ENCODE measurements at places on chromosomes 11 and 22.

- no peak for DNase-seq
Measured at GRCh38 chr11:100863080-100863581, 176.0 kb downstream of the ARHGAP42 start.

GRCh38 chr11:74520316-74520715 is 26.8 kb upstream of the LIPT2 start:
- DNase-seq = no peak

GRCh38 chr11:63874511-63874910 is 35.6 kb downstream of the MARK2 start:
- DNase-seq = no peak

GRCh38 chr11:69116671-69117070 is 39.1 kb upstream of the SMIM38 start:
- no peak for DNase-seq

- no peak for DNase-seq
Measured at GRCh38 chr11:70242885-70243284, 27.6 kb upstream of the PPFIA1 start.

GRCh38 chr11:96049426-96049825 is 125.5 kb upstream of the MTMR2 start:
- no peak for DNase-seq

DNA sequence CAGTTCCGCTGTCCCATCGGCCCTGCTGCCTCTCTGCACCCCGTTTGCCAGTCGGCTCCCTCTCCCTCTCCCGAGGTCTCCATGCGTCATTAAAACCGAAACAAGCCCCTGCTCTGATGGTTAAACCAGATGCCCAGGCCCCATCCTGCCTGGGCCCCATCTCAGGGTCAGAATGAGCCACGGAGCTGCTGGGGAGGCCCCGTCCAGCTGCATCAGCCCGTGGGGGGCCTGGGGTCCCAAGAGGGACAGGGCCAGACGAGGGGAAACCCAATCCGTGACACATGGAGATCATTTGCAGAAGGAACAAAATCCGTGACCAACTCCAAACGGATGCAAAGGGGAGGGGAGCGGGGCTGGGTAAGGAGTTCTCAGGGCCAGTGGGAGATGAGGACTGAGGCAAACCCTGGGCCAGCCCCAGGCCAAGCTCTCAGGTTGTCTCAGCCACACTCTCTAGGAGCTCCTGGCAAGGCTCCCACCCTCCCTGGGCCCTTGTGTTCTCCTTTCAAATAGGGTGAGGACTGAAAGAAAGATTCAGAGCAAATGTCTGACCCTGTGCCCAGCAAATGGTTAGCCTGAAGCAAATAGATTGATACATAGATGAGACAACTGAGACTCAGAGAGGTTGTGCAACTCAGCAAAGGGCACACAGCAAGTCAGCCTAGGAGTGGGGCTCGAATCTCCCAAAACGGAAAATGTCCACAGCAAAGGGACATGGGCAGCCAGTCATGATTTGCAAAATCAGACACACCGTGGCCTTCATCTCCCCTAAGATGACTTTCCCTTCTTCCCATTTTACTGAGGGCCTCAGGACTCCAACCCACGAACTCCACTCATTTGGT is 162.1 kb downstream of the MN1 start:
- DNase-seq = no peak
